ENCODE measurements at places on chromosomes 13 and 19.
A peak's percentile ranks its signal among the peaks of the same experiment; 100 is the strongest.

GRCh38 chr13:99331881-99332293 is 24.7 kb upstream of the GPR183 start:
- DNase-seq, result no peak

DNA sequence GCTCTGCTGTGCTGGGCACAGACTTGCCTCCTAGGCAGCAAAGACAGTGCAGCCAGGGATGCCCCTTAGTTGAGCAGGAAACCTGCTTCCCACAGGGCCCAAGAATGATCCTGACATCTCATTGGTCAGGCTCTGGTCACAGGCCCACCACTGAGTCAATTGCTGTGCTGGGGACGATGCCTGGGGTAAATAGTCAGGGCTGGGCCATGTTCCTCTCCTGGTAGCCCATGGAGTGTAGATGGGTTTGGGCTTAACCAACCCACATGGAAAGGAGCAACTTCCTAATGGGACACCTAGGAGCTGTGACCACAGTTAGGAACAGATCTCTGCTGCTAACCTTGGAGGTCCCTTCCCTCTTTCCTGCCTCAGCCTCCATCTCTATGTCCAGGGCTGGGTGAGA is 212.5 kb upstream of the ZNF536 start:
- DNase-seq, result no peak

DNA sequence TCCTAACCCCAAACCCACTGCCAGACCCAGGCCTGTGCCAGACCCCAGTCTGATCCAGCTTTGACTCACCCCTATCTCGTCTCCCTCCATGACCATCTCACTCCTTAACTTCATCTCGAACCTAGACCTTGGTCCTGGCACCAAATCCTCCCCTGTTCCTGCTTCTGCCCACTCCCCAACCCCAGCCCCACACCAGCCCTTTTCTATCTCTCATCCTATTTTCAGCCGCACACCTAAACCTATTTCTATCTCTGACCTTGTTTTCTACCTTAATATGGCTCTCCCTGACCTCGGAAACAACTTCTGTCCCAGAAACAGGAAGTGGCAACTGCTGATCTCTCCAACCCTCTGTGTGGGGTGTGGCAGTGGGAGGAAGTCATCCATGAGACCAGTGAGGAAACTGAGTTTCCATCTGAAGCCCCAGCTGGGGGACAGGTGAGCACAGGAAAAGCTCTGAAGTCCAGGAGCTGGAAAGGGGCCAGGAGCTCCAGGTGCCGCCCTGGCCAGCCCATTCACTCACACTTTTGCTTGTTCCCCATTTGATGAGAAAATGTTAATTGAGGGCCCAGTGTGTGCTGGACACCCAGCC is 13.7 kb downstream of the PTH2 start:
- DNase-seq, result peak; percentile 75

GRCh38 chr19:36460046-36460445 is 29.3 kb downstream of the ZNF566 start:
- DNase-seq, result no peak

GRCh38 chr13:106492588-106493475 is 42.6 kb downstream of the EFNB2 start:
- DNase-seq, result no peak

- DNase-seq, result no peak
Observed at GRCh38 chr13:29556742-29557141, 38.7 kb downstream of the SLC7A1 start.

DNA sequence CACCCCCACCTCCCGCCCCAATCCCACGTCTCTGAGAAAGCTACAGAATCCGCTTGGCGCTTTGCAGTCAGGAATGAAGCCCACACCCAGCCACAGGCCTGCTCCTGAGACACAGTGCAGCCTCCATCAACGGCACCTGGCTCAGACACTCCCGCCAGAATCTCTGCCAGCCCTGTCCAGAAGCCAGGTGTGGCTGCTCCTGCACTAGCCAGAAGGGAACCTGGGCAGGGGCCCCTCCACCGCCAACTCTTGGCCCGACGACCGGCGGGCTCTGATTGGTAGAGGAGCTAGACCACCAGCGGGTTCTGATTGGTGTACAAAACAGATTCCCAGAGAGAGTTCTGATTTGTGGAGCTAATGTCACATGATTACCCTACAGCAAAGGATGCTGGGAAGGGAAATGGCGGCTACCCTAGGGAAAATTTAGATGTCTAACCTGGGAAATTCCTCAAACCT is 2.9 kb upstream of the PPP6R1 start:
- no peak for DNase-seq

DNA sequence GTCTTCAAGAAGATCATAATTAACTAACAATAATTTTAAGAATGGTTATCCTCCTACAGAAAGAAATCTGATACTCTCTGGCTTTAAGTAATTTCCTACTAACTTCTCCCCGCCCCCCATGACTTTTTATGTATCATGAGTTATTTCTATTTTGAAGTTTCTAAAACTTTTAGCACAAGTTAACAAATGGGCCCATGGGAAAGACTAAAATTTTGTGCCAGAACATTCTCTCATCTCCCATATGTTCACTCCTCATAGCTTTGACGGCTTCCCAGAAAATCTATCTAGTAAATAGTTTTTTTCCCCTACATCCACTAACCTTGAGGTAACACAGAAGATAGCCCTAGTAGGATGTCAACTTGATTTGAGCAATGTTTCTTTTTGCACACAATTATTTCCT is 148.3 kb downstream of the POSTN start:
- DNase-seq, result no peak

Measured in CD4-positive, alpha-beta T cell (primary cell).